ENCODE measurements at places on chromosomes 3 and 15. TPM values are rescaled to one million over a fixed set of nuclear protein-coding genes. Genes with fewer than 3 reads are reported as not detected.

INTS14 gene
- 30.9 TPM for total RNA-seq

PIF1 gene
- total RNA-seq = 26.6 TPM

PRC1 gene
- 357 TPM for total RNA-seq

SEMA3F gene
- total RNA-seq = 1.4 TPM
